ENCODE measurements at places on chromosomes 2 and 18.

- DNase-seq, result peak; percentile 10
These were observed 47.5 kb upstream of the ASB1 start for GRCh38 chr2:238379096-238379810.

DNA sequence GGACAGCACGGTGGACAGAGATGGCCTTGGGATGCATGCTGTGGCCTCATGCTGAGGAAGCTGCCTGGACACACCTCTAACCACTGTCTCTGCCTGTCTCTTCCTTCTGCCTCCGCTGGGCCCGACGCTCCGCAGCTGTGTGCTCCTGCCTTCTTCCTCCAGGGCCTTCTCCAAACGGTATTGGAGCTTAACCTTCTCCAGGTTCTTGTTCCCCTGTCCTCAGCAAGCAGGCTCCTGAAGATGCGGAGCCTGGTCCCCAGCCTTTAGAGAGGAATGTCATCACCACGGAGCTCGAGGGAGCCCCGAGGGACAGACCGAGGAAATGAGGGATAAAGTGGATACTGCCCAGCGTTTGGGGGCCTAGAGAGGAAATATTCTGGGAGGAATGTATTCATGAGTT is 155.1 kb downstream of the DYSF start:
- DNase-seq, result no peak

DNA sequence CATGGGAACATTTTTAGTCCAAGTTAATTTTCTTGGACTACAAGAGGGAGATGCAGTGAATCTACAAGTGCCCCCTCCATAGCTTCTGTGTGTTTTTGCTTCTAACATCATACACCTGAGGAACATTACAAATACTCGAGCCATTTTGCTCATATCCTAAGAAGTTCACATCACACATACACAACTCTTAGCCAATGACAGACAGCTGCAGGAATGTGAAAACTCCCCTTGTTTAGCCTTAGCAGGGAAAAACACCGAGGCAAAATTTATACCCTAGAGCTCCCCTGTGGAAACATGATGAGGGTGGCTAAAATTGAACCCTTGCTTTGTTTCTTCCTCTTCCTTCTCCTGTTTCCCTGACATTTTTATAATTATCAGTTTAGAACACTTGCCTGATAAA is 928.3 kb upstream of the NRXN1 start:
- DNase-seq, result no peak

DNA sequence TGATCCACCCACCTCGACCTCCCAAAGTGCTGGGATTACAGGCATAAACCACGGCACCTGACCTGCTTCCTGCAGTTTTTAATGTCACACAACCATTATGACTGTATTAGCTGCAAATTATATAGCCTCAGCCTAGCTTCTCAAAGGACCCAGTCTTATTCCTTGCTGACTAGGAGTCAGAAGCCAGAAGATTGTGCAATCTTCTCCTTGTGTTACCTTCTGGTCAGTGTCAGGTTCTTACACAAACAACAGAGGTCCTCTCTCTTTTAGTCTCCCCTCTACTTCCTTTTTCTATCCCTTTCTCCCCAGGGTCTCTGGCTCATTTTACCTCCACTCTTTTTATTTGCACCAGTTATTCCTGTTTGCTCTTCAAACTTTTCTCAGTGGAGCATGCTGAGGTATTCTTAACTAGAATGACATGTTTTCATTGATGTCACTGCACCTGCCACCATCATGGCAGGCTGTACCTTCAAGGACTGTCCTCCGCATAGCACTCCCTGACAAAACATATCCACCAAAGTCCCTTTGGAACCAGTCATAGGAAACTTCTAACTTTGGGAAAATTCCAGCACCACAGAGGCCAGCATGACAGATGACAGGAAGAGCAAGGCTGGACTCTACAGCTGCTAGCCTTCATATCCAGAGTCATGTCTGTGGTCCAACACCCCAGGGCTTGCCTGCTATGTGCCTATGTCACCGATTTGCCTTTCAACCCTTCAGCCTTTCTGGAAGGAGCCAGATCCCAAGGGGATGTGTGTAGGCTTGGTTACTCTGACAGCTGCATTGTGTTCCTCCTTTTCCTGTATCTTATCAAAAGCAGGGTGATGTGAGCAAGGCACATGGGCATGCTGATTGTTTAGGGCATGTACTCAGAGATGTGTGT is 45.2 kb upstream of the EPC2 start:
- DNase-seq, result no peak

DNA sequence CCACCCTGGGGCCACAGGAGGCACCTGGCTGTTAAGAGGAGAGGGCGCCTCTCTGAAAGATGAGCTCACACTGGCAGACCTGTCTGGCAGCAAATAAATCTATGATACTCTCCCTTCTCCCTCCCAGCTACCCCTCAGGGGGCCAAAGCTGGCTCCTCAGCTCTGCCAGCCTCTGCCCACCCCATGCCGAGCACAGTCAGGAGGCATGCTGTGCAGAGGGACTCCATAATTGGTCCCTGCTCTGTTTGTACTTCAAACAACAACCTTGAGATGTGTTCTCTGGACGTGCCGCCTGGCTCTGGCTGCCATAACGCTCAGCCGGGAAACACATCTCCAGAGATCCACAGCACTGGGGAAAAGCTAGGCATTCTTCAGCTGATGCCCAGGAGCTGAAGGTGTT is 126.7 kb downstream of the GALNT14 start:
- no peak for DNase-seq

DNA sequence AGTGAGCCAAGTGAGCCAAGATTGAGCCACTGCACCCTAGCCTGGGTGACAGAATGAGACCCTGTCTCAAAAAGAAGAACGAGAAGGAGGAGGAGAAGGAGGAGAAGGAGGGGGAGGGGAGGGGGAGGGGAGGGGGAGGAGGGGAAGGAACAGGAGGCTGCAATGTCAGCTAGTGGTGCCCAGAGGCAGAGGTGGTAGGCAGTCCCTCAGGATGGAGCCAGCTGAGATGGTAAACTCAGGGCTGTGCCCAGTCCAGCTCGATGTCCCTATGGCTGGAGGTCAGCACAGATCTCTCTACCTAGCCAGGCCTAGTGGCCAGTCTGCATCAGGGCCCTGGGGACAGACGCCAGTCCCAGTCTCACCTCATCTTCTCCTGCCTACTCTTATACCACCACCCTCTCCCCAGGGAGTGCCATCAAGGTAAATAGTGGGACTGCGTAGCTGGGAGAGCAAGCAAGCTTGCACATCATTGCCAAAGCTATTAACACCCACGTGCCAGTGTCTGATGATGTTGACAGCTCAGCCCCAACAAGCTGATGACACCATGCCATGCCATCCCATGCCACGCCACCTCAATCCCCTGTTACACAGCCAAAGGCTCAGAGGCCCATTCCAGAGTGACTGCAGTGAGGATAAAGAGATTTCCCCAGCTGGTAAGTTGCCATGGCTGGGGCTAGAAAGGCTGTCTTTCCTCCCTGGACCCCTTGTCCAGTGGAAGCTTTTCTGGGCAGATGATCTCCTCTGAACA is 7.6 kb upstream of the PLB1 start:
- DNase-seq, result no peak

GRCh38 chr2:200482194-200482593 is 27.7 kb downstream of the KCTD18 start:
- no peak for DNase-seq

DNA sequence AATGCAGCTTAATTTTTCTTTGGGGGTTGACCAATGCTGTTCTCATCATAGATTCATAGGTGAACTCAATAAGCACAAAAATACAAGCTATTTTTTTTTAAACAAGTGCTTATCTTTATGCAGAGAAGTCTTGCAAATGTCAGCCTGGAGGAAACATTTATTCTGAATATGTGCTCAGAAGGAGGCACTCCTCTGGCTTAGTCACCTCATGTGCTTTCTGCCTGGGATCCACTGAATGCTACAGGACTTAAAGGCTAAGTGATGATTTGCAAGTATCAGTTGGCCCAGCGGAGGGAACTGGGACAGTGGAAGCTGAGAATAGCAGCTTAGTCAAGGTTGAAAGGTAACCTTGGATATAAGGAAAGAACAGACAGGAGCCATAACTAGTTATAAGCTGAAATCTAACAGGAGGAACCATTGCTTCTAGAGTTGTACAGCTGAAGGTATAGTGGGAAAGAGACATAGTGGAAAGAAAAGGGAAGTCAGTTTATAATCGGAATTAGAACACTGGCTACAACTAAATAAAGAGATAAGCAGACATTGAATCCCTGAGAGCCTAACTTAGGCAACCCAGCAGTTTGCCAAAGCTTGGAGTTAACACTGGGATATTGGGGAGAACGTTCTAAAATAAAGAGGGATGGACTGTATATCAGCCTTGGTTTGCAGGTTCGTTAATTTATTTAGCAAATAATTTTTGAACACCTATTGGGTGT is 488.7 kb downstream of the SUCLG1 start:
- no peak for DNase-seq

GRCh38 chr2:176614930-176615329 is 345.7 kb downstream of the MTX2 start:
- DNase-seq, result no peak

GRCh38 chr18:61676773-61677434 is 215.9 kb downstream of the RNF152 start:
- no peak for DNase-seq

DNA sequence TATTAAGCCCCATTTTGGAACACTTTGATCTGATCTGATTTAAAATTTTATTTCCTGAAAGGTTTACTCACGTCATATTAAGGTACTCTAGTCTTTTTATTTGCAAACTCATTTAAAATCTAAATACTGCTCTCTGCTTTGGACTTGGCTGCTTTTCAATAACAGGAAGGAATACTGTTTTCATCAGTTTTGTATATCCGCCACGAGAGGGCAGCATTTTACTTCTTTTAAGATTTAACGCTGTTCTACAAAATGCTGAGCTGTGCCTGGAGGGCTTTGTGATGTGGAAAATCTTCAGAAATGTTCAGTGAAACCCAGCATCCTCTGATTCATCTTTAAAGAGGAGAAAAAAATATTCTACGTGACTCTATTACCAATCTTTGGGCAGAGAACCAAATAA is 37.5 kb upstream of the SLC38A11 start:
- peak; percentile 35 for DNase-seq

DNA sequence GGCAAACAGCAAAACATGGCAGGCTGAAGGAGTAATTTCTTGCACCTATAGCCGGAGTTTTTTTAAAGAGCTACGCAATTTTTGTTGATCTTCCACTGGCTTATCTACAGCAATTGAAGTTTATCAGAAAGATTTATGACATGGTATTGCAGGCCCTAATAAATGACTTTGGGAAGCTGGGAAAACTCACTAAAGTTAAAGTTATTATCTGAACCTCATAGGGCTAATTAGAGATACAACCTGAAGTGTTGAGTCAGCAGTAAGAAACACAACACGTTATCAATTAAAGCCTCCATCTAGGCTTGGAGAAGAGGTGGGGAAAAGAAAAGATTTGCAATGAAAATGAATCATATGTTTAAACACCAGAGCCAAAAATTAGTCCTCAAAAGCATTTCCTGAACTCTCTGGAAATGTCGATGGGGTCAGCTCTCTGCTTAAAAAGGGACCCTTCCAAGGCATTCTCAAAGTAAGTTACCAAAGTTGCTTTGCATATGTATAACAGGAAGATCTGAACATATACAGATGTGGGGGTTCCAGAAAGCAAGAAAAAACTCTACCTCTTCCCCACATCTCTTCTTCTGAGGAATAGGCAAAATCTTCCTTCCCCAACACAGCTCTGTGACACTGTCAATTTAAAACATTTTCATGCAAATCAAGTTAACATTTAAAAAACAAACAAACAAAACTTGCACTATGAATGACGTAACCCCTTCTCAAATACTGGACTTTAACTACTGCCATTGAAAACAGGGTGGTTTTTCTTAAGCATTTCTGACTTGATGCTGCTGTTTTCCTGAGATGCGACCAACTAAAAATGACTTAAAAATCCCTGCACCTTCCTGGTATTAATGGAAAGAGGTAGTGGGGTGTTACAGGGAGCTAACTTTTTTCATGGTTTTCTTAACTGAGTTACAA is 915.6 kb downstream of the NRXN1 start:
- DNase-seq, result no peak

- DNase-seq, result no peak
These were observed 66.4 kb downstream of the UBE2E3 start for GRCh38 chr2:181046833-181047232.

DNA sequence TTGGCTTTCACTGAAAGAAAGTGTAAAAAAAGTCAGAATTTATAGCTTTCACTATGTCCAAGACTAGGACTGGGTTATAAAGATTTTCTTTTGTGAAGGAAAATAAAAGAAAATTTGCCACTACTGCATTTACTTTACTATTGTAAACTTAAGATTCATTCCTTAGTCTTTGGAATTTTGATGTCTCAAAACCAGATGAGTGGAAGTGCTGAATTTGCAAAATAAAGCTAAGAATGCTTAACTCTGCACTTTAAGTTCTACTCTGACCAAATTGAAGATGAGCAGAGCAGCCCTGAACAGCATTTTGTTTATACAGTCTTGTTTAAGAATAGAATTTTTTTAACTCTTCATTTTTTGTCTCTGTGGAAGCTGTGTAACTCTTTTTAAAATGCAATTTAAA is 102.4 kb downstream of the ICA1L start:
- DNase-seq, result no peak

GRCh38 chr2:7904319-7904718 is 777.5 kb upstream of the ID2 start:
- DNase-seq, result no peak

- no peak for DNase-seq
These were observed 58.1 kb downstream of the MAP4K3 start for GRCh38 chr2:39378968-39379367.

- no peak for DNase-seq
These were observed 819.7 kb upstream of the ZEB2 start for GRCh38 chr2:145339646-145340045.

DNA sequence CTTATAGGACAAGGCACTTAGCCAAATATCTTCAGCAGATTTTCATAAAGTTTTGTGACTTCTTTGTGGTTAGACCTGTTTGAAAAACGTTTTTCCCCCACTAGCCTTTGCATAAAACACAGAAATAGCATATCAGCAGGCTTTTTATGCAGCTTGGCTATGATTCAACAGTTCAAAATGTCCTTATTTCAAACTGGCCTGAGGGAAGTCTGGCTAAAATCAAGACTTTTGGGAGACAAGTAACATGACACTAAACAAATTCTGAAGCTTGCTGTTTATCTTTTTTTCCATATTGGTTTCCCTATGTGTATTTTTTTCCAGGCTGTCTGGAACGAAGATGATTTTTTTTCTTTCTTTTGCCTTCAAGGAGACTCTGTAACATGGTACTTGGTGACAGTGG is 95.1 kb upstream of the L3MBTL4 start:
- DNase-seq, result no peak

Measured in stimulated activated CD4-positive, alpha-beta T cell treated with anti-CD3 and anti-CD28 coated beads, Interleukin-1b, Interleukin-23, amount 100 ng/mL, for 48 hours (primary cell).